ENCODE measurements at places on chromosomes 12 and 14.

DNA sequence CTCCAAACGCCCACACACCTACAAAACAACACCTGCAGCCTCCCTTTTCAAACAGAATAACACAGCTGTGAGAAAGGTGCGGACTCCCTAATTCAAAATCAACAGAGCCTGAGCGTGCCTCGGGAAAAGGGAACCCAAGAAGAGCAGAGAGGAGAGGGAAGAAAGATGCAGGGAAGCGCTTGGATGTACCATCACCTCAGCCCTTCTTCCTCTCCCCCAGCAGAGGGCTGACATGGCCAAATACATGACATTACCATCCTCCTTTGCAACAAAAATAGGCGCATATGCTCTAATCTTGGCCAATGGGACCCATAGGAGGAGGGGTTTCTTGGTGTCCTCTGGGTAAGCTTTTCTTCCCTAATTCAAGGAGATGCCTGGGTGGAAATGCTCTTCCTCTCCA, 78.0 kb downstream of the CPSF2 start:
- no peak for DNase-seq

GRCh38 chr14:69917287-69917686, 38.1 kb downstream of the SMOC1 start:
- peak; percentile 11 for DNase-seq

GRCh38 chr12:108484431-108484830, 30.6 kb upstream of the FICD start:
- DNase-seq: no peak

- DNase-seq: no peak
Measured at GRCh38 chr12:69036533-69036932, 103.6 kb upstream of the CPM start.

GRCh38 chr12:105882404-105882803, 256.4 kb downstream of the NUAK1 start:
- DNase-seq: no peak

DNA sequence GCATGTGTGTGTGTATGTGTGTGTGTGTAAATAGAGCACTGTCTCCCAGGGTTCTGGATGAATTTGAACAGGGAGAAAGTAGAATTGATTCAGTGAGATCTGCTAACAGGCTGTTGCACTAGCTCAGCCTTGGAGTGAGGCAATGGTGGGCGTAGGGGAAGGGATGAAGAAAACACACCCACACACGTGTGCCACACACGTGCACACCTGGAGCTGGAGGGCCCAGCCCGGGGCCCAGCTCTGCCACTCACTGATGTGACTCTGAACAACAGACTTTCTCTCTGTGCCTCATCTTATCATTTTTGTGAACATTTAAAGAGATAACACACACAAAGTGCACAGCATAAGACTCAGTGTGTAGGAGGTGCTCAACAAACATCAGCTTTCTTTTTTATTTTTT, 4.2 kb downstream of the ACACB start:
- no peak for DNase-seq

DNA sequence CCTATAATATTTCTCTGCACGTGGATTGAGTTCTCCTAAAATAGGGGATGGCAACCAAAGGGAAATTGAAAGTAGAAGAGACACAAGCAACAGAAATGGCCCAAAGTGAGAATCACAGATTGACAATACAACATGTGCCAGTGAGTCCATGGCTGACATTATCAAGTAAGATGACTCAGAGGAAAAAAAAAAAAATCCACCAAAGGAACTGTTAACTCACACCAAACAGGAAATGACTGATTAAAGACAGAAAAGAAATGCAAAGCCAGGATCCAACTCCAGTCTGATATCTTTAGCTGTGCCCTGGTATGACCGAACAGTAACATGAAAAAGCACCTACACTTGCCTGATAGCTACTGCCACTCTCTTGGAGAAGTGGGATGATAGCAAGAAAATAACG, 485.0 kb downstream of the PRKD1 start:
- no peak for DNase-seq

DNA sequence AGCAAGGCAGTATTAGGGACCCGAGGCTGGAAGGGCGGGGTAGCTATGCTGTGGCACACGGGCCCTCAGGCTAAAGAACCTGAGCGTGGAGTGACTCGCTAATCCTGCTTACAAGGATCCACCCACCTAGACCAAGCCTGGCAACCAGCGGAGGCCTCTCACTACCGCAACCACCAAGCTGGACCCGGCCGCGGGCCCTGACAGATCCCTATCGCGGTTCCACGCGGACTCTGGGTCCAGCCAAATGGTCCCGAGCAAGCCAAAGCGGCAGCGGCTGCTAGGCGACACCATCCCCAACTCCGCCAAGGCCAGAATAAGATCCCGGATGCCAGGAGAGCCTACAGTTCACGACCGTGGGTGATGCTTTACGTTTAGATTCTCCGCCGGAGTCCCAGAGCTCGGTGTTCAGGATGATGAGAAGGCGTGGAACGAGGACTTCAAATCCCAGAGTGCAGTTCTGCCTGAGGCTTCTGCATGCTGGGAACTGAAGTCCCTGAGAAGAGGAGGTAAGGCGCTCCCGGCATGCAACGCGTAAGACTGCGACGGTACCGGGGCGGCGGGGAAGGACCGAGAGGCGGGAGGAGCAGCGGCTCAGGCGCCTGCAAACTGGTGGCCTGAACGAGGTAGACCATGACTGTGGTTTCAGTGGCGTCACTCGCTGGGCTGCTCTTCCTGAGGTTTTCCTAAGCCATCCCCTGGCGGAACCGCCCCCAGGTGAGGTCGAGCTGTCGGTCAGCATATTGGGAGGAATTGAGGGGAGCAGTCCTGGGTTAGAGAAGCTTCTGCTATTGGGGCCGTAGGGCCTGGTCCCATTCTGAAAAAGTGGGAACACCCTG, at the start of the genes CEP290 and TMTC3:
CEP290 (minus strand) TSS at position 315 of the 836 bp plus-strand sequence. CDS start 781 bp downstream, outside the sequence.
TMTC3 (plus strand) TSS at position 534 of the 836 bp plus-strand sequence. CDS start 6,009 bp downstream, outside the sequence.
- peak; percentile 99 for DNase-seq

- no peak for DNase-seq
Measured at GRCh38 chr12:88559199-88559598, 21.1 kb downstream of the KITLG start.

DNA sequence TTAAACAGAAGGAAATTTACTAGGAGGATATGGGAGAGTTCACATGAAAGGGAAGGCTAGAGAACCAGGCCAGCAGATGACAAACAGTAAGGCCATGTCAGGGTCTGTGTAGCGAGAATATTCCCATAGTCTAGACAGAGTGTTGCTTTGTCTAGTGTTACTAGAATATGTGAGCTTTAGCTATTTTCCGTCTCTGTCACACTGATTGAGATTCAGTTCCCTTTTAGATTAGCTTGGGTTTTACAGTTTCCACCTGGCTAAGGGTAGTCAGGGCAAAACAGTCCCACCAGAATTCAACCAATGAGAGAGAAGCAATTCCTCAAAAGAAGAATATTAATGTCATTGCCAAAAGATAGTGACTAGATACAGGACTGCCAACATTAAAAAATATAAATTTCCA, 82.8 kb upstream of the MDM1 start:
- DNase-seq: no peak

- DNase-seq: no peak
Measured at GRCh38 chr12:111359231-111359913, 9.5 kb downstream of the PHETA1 start.

- peak; percentile 92 for DNase-seq
Measured at GRCh38 chr14:75831455-75831854, 150.3 kb downstream of the TGFB3 start.

- no peak for DNase-seq
Measured at GRCh38 chr12:130423991-130424857, 86.5 kb downstream of the PIWIL1 start.

DNA sequence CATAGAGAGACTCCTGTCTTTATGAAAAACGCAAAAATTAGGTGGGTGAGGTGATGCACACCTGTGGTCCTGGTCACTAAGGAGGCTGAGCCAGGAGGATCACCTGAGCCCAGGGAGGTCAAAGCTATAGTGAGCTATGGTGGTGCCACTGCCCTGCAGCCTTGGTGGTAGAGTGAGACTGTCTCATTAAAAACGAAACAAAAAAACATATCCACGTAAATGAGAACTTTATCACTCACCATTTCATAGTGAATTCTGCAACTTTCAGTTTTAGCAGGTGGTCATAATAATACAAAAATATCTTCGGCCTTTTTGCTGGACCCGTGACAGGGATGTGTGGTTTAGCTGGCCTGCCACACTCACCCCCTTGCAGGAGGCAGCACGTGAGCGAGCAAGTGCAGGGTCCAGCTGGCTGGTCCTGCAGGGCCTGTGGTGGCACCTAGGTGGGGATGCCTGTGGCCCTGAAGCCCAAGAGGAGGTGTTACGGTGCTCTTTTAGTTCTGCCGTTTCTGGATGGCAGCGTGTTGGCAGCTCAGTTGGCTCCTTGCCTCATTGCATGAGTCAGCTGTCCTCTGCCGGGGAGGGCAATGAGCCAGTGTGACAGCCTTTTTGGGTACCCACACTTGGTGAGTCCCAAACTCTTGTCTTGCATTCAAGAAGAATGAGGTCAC, 1330.7 kb upstream of the TMEM132C start:
- no peak for DNase-seq

- DNase-seq: no peak
Measured at GRCh38 chr12:64900540-64900939, 76.1 kb downstream of the TBC1D30 start.

DNA sequence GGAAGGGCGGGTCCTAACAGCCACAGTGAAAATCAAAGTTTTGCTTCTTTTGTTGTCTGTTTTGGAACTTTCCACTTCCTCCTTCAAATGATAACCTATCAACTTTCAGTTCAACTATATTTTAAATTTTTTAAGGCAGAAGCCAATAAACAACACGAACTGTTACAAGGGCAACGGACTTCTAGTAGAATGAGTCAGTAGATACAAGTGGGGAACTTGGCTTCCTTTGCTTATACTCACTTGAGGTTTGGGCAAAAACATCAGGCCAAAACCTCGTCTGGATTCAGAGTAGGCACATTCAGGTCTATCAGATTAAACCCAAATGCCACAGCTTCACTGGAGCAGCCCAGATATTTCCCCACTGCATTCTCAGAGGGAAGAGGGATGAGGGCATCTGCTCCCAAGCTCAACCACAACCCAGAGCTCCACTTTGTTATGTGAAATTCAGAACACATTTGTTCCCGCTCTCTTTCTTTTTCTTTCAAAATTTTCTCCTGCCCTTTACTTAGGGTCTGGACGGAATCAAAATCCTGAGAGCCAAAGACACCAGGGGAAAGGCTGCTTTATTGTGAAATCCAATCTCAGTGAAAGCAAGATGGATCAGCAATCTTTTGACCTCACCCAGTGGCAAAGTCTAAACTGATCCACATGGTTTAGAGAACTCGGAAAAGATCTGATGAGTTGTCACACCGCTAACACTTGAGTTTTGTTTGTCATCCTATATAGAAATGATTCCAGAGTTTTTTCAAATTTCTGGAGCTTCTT, 152.5 kb upstream of the BTG1 start:
- DNase-seq: no peak

- peak; percentile 7 for DNase-seq
Measured at GRCh38 chr12:86774841-86775388, 518.7 kb upstream of the MGAT4C start.

GRCh38 chr14:62800577-62800976, 244.7 kb downstream of the KCNH5 start:
- DNase-seq: peak; percentile 14

GRCh38 chr12:15527201-15528080, 205.1 kb downstream of the PTPRO start:
- DNase-seq: no peak

DNA sequence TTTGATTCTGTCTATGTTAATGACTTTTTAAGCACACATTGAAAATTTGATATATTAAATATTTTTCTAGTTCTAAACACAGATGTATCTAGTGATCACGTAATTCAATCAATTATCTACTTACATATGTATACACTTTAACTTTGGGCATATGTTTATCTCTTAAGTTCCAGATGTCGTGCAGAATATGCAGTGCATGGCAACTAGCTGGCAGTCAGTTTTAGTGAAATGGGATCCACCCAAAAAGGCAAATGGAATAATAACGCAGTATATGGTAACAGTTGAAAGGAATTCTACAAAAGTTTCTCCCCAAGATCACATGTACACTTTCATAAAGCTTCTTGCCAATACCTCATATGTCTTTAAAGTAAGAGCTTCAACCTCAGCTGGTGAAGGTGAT, 105.3 kb downstream of the PTPRQ start:
- no peak for DNase-seq

DNA sequence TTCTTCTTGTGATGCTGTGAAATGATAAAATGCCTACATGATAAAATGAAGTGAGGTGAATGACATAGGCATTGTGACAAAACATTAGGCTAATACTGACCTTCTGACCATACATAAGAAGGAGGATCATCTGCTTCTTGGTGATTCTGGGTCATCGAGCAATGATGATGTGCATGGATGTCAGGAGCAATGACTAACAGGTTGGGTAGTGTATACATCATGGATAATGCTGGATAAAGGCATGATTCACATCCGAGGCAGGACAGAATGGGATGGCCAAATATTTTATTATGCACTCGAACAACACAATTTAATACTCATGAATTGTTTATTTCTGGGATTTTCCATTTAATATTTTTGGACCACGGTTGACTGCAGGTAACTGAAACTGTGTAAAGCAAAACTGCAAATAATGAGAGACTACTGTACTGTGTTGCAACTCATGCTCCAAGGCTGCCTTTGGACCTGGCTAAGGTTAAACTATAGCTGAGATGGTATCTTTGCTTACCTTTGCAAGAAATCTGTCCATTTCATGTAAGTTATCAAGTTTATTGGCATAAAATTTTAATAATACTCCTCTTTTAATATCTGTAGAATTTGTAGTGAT, 7.6 kb upstream of the SLC25A21 start:
- DNase-seq: no peak

- no peak for DNase-seq
Measured at GRCh38 chr14:52325126-52325525, 11.0 kb downstream of the PTGER2 start.

DNA sequence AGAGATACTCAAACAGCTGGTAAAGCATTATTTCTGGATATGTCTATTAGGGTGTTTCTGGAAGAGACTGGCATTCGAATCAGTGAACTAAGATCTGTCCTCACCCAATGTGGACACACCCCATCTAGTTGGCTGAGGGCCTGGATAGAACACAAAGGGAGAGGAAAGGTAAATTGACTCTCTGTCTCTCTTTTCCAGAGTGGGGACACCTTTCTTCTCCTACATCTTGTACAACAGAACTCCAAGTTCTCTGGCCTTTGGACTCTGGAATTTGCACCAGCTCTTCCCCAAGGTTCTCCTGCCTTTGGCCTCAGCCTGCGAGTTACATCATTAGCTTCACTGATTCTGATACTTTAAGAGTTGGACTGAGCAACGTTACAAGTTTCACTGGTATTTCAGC, 1253.9 kb downstream of the SLC16A7 start:
- no peak for DNase-seq
